ENCODE measurements at places on chromosomes 3 and 15.

DNA sequence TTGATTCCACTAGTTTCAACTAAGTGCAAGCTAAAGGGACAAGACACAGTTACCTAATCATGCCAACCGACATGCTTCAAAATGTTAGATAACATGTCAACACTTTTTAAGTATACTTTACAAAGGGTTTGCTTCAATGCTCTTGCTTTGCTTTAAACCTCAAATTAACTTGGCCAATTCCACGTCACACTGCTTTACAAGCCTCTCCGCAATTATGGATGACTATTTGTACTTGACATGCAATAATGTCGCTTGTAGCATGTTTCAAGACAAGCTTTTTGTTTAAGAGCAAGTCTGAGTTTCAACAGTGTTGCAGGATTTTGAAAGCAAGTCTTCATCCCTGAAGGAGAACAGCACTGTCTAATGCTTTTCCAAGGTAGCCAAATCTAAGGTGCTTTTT lies 86.9 kb downstream of the CNTN3 start:
- DNase-seq = no peak

DNA sequence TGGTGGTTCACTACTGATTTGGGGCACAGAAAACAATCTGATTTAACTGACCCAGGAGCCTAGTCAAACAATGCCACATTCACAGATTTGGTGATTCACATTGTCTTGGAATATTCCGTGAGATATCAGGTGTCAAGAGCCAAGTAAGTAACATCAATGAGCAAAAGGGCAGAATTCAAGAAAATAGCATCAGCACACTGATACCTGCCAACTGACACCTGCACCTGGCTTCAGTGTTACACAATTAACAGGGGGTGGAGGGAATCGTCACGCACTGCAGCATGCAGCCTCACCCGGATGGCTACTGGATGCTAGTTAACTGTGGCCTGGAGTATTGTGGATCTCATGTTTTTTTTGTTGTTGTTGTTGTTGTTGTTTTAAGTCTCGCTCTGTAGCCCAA lies 17.6 kb downstream of the CCNL1 start:
- DNase-seq = no peak

DNA sequence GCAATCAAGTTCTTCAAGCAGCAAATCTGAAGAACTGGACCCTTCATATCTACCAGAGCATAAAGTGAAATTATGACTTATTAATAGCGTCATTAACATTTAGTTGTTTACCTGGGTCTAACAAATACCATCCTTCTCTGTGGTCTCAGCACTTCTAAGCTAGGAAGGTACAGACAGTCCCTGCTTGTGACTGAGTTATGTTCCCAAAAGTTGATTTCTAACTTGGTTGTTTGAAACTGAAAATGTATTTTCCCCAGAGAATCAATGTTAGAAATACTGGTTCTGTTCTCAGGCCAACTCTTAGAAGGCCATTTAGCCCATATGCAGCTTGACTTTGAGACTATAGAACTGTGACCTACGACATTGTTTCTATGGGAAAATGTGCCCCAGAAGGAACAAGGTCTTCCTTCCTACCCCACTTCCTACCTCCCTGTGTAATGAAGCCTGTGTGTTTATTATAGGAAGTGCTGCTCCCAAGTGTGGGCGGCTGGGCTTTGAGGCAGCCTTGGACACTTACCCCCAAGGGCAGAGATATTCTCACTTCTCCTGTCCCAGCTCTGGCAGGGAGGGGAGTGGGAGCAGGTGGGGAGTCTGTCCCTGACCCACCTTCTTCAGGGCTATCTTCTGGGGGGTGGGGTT lies 12.2 kb upstream of the MAPK6 start:
- DNase-seq = no peak

DNA sequence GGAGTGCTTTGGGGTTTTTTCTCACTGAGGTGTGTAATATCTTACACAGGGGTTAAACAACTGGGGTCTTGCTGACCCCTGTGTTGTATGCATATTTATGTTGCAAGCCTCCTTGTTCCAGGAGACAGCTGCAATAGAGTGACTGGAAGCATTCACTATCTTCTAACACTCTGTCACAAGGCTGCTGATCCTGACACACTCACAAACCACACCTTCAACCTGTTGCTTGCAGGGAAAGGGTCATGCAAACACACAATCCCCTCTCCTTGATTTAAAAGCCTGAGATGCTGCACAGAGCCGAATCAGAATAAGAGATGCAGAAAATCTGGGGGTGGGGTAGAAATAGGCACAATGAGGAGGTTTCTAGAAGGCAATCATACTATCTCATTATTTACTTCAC lies 197.3 kb downstream of the CADPS start:
- no peak for DNase-seq

GRCh38 chr15:49718846-49719245 lies 98.0 kb downstream of the DTWD1 start:
- DNase-seq = no peak

DNA sequence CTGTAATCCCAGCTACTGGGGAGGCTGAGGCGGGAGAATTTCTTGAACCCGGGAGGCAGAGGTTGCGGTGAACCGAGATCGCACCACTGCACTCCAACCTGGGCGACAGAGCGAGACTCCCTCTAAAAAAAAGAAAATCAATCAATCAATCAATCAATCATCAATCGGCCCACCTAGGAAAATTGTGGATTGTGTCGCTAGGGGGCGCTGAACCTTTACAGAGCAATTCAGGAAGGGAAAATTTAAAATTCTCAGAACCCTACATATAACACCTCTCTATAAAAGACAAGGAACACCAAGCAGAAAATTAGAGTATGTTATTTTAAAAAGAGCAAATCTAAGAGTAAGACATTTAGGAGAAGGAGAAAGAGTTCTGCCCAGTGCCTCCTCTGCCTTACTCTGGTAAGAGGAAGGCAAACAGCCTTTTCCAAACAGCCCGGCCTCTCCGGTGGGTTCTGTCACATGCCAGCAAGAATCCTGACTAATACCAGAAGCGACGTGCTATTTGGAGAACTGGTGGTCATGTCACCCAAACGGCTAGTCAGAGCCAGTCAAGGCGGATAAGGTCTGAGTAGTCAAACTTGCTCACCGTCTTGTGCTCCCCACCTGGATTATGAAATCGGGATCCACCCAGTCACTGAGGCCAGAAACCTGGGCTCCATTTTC lies 22.3 kb upstream of the SMCO1 start:
- DNase-seq = no peak

DNA sequence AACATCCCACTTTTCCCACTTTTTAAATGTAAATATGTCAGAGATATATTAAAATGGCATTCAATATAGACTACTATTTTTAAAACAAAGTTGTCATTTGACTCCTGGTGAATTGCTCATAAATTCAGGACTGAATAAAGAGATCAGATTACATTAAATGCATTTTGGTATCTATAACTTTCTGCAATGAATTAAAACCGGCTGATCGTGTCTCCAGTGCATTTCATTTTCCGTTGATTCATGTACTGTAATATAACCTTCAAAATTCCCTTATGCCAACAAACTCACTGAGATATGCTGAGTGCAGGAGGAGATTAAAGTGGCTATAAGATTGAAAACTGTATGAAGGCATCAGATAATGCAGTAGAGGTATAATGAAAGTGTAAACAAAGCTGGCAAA lies 361.1 kb upstream of the CDIN1 start:
- DNase-seq = no peak

GRCh38 chr3:153903430-153903829 lies 217.8 kb upstream of the ARHGEF26 start:
- DNase-seq = no peak

DNA sequence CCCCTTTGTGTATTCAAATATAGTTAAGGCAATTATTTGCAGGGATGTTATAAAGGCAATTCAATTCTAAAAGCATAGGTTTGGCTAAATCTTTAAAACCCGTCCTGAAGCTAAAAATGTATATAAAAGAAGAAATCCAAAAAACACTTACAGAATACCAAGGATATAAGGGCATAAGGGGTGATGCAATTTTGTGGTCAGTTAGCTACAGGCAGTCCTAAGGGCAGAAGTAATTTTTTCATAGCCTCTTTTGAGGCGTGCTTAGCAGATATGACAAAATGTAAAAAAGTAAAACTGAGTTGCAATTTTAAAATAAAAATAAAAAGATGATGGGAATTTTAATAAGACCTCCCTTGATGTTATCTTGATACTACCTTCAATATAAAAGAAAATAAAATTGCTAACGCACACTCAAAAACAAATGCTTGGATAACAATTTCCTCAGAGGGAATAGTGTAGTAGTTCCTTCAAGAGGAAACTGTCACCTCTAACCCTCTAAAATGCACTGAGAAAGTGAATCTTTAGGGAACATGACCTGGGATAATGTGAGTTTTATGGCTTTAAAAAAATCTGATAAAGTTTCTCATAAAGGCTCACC lies 104.2 kb downstream of the MYH15 start:
- DNase-seq = no peak

DNA sequence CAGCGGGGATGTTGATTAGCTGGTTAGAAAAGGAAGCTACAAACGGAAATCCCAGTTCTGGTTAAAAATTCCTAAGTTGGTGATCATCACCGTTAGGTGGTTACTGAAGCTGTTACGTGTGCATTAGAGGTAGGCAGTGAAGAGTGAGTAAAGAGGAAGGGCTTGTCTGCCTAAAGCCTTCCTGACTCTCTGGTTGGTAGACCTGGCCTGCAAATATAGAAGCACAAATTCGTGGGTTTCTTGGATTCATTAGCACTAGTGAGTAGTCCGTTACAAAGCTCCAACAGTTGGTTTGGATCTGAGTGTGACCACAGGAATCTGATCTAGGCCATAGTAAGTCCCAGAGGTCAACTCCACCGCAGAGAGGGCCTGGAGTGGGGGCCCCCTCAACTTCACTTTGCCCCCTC lies 174.0 kb upstream of the TP63 start:
- DNase-seq = no peak

DNA sequence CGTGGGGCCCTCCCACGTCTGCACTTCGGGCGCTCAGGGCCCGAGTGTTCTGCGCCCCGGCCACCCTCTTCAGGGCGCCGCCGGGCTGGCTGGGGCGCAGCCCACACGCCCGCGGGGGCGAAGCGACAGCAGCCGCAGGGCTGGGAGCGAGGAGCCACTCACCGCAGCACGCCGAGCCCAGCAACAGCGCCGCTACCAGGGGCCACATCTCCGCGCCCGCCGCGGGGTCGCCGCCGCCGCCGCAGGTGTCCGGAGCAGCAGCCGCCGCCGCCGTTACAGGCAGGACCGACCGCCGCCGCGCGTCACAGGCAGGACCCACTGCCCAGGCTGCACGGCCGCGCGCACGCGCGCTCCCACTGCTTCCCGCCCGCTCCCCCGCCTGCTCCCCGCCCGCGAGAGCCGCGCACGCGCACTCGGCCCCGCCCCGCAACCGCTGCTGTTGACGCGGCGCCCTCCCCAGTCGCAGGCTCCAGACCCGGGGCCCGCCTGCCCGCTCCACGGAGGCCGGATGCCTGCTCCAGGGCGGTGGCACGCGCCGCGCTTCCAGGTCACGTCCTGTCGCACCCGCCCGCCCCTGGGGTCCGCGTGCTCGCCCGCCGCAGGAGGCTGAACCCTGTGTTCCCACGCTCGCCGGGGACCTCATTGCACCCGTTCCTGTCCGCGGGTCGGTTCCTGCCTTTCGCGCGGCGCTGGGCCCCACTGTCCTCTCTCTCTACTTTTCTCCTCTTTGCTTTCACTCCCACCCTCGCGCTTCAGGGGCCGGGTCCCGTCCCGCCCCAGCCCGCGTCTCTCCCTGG lies at the start of gene CD47:
CD47 (minus strand) TSS at position 331 of the 797 bp plus-strand sequence; CDS start at position 208, 123 bp downstream.
- peak; percentile 70 for DNase-seq

DNA sequence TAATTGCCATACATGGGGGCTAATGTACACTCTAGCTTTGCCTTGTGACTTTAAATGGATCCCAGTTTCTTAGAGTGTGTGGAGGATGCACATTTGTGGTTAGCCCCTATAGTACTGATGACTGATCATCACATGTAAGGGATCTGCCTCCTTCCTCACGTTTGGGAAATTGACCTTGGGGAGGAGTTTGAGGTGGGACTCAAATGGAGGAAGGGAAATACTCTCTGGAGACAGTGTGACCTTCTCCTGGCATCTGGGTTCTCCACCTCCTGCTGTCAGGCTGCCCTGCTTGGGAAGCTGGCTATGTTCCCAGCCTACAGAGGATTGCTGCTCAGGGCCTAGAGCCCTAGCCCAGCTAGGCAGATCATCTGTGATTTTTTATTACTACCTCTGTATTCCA lies 48.7 kb downstream of the PPM1L start:
- DNase-seq = no peak

DNA sequence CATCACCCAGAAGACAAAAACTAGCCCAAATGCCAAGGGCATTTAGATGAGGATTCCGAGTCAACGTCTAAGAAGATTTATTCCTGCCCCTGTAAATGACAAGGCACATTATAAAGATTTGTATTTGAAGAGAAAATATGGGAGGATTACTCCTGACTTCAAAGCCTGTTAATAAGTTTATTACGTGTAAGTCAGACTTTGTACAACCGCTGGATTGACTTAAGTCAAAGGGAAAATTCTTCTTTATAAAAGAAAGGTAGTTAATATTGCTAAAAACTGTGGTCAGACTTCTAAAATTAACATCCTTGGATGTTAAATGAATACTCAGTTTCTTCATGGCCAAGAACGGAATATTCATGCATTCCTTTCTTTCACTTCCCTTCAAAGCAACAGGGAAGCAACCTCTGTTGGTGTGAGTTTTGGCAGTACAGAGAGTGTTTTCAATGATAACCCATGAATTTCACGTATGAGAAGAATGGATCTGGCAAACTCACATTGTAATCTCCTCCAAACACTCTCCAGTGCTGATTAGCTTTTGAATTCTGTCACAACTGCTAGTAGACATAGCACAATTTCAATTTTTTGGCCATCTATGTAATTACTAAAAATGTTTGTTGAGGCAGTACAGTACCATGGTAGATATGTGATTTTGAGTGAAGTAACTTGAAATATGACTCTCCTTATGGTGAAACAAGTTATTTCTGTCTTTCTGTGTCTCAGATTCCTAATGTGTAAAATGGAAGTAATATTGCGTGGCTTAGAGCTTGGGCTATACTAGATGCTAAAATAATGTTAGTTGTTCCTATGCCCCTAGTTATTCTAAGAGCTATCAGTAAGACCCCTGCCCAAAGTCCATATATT lies 62.0 kb downstream of the PLD1 start:
- no peak for DNase-seq

DNA sequence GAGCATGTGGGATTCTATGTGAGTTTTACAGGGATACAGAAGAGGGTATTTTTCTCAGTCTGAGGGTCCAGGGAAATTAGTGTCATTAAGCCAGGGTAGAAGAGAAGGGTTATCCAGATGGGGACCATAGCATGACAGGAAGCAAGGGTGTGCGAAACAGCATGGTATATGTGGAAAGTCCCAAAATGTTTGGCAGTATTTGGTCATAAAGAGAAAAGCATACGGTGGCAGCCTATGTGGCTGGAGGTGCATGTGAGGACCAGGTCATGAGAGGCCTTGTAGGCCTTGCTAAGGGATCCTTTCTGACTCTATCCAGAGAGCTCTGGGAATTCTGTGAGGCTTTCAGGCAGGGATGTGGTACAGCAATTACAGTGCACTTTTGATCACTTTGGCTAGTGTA lies 411.4 kb downstream of the AGBL1 start:
- no peak for DNase-seq

GRCh38 chr3:13494463-13495350 lies 14.6 kb downstream of the HDAC11 start:
- DNase-seq = no peak
